Esophagus squamous epithelium (tissue), 5 donors: ENCODE measurements at places on chromosomes 13 and 19. TPM values are rescaled to one million over a fixed set of nuclear protein-coding genes. Genes with fewer than 3 reads are reported as not detected.

DNA sequence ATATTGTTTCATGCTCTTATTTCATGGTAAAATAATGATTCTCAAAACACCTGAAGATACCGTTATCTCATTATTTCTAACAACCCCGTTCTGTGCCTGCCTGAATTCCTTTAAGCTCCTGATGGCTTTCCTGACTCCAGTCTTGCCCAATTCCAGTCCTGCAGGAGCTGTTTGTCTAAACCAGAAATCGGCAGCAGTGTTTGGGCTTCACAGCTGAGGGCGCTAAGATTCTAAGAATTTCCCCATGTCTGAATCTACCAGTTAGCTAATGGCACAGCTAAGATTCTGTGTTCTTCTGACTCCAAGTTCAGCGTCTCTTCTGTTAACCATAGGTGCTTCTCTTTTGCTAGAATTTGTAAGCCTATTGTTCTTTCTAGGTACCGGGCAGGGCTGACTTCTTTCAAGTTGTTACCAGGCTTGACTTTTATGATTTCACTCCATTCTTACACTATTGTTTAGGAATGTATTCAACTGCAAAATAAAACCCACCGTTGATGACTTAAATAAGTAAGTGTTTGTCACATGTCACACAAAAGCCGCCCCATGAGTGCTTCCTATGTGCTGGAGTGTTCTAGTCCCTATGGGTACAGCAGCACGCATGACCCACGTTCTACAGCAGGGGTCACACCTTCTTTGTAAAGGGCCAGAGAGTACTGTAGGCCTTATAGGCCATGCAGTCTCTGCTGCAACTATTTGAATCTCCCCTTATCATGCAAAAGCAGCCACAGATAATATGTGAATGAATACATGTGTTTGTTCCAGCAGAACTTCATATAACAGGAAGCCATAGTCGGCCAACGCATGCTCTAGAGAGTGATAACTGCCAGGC lies 168.3 kb upstream of the RNF113B start:
- no peak for DNase-seq

Gene DHRS12
- total RNA-seq = 11.3 TPM

- DNase-seq = no peak
These were observed 225.3 kb downstream of the GGACT start for GRCh38 chr13:100363285-100363711.

- no peak for DNase-seq
These were observed 3.5 kb upstream of the FOSB start for GRCh38 chr19:45464274-45464673.

Gene PSG11
- total RNA-seq = not detected

- no peak for DNase-seq
These were observed 22.5 kb upstream of the MYCBP2 start for GRCh38 chr13:77349365-77349764.

DNA sequence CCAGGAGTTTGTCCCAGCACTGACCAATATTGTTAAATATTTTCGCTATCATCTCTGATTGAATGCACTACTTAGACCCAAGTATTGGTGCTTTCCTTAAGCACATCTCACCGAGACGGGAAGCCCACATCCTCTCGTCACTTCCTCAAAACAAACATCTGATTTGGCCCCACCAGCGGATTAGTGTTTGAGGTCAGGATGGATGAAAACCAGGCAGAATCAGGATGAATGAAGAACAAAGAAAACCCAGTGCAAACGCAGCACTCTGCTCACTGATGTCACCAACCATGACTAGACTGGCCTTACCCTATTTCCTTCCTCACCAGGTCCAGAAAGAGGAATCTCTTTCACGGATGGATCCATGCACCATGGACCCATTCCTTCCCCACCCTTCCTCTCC lies 6.0 kb downstream of the PLAUR start:
- no peak for DNase-seq

Gene TRPC4
- 0.19 TPM for total RNA-seq

Gene FOXA3
- 0.18 TPM for total RNA-seq

Gene SPHK2
- total RNA-seq = 7.0 TPM

DNA sequence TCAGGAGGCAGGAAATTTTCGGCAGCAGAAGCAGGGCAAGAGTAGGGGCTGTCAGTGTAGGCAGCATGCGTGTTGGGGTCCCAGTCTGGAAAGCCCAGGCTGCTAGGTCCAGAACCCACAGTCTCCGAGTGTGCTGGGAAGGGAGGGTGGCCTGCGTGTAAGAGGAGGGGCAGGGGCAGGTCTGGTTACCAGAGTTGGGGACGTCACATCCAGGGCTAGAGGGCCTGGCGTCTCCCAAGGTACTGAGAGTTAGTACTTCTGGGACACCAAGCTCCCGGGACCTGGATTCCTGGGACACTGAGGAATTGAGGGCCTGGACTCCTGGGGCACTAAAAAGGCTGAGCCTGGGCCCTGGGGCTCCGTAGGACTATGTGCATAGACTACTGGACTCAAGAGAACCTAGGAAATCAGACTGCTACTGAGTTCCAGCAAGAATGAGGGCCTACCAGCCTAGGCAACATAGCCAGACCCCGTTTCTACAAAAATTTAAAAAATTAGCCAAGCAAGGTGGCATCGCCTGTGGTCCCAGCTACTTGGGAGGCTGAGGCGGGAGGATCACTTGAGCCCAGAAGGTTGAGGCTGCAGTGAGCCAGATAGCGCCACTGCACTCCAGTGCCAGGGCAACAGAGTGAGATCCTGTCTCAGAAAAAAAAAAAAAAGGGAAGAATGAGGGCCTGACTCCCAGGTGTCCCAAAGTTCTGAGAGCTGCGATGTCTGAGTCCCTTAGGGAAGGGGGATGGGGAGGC lies 2.5 kb downstream of the NFKBID start:
- DNase-seq = no peak

- DNase-seq = no peak
These were observed 220.9 kb downstream of the RGCC start for GRCh38 chr13:41678249-41678648.

Gene FLT1
- total RNA-seq = 2.1 TPM

DNA sequence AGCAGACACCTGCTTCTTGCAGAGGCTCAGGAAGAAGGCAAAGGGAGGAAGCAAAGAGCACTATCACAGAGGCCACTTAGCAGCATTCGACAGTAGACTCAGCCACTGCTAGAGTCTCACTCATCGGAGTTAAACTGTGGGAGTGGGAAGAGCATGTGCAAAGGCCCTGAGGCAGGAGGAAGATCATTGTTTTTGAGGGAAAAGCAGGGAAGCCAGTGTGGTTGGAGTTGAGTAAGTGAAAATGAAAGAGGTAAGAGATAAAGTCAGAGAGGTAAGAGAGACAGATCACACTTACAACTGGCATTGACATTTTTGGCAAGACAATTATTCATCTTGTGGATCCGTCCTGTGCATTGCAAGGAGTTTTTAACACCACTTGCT lies 41.1 kb upstream of the CEACAM20 start:
- DNase-seq = no peak

Gene NLRP4
- total RNA-seq = not detected

DNA sequence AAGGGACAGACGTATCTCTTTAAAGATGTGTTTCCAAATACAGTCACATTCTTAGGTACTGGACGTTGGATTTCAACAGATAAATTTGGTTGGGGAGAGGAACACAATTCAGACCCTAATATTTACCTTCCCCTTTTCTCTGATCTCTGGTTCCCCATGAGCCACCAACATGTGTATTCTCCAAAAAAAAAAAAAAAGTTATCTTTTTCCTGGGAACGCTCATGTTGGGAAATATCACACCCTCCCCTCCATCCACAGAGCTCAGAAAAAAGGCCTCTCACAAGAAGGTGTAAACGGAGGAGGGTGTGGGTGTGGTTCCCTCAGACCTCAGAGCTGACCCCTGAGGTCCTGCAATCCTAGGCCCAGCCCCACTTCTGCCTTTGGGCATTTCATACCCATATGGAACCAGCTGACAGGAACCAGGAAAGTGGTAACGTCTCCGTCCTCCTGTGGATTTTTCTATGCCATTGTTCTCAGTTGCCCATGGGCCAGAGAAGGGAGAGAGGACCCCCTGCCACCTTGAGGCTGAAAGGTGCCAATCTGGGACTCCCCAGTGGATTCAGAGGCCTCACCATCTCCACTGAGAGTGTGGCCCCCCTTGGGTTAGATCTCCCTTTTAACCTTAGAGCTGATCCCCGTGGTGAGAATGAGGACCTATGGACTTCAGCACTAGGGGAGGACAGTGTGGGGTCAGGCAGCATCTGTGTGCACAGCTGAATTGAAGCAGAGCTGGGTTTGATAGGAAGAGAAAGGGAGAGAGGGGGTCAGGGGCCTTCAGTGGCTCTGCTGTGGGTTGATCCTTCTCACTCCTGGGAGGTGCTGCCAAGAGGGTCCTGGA lies 8.4 kb upstream of the SIGLEC12 start:
- no peak for DNase-seq

DNA sequence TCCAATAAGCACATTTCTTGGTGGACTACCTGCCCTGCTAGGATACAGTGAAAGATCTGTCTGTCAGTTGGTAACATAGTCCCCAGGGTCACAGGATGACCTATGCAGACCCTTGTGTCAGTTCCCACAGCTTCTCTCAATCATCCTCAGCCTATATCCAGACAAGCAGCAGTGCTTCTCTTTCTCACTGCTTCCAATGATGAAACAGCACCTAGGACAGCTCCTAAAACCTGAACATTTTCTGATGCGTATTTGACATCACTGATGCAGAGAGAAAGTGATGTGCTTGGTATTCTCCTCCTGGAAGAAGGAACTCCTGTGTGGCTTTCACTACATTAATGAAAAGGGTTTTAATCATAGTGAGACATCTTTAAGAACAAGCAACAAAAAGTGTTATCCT lies 43.7 kb downstream of the ZNF557 start:
- no peak for DNase-seq

GRCh38 chr19:33399081-33399744 lies 25.7 kb downstream of the CEBPG start:
- no peak for DNase-seq

Gene KL
- 0.67 TPM for total RNA-seq

GRCh38 chr13:73335944-73336343 lies 277.1 kb downstream of the KLF5 start:
- no peak for DNase-seq

- DNase-seq = no peak
These were observed 279.6 kb downstream of the KLF5 start for GRCh38 chr13:73338389-73338788.

DNA sequence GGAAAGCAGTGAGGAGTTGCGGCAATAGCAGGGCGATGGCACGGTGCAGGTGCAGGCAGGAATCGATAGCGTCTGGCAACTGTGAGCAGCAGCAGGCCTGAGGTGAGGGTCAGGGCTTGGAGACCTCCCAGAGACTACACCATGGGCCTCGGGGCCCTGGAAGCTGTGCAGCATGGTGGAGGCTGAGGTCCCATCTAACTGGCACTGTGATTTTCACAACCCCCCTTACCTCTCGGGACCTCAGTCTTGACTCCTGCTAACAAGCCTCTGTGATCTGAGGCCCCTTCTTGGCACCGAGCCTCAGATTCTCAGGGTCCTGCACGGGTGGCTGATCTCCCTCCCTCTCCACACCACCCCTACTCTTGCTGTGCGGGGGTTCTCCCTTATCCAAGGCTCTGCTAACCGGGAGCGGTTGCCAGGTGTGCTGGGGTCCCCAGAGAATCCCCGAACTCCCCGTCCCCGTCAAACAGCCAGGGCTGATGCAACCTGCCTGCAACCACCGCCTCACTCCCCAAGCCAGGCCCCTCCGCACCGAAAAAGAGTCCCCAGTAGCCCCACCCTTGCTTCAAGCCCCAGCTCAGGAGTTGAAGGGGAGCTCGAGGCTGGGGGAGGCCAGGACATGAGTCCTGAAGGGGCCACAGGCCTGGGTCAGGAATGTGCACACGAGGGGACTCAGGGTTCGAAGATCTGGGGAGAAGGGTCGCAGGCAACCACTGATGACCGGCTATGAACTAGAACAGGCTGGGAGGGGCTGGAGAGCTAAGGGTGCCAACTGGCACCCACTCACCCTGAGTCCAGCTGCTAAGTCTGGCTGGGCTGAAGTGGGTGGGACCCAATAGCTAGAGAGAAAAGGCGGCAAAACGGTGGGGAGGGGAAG lies 4.8 kb upstream of the ATF5 start:
- no peak for DNase-seq

Gene ZNF564
- total RNA-seq = 9.3 TPM

- DNase-seq = no peak
These were observed 56.4 kb downstream of the FAM124A start for GRCh38 chr13:51278426-51279130.

Gene FGF9
- total RNA-seq = not detected
